ENCODE measurements at places on chromosomes 16 and 17. TPM values are rescaled to one million over a fixed set of nuclear protein-coding genes. Genes with fewer than 3 reads are reported as not detected.

The RDM1 gene
- 1.1 TPM for polyA plus RNA-seq

The HSPB9 gene
- polyA plus RNA-seq, result 0.23 TPM

The CCL7 gene
- polyA plus RNA-seq, result 5.4 TPM

The OR1F1 gene
- 0.02 TPM for polyA plus RNA-seq

The NDUFB10 gene
- 129 TPM for polyA plus RNA-seq

The KRTAP3-2 gene
- 0.09 TPM for polyA plus RNA-seq

The CNGB1 gene
- polyA plus RNA-seq, result 0.43 TPM

- DNase-seq, result no peak
These were observed 96.3 kb downstream of the TMEM114 start for GRCh38 chr16:8493972-8494371.

- no peak for DNase-seq
These were observed 77.1 kb downstream of the WWP2 start for GRCh38 chr16:69839240-69839688.

DNA sequence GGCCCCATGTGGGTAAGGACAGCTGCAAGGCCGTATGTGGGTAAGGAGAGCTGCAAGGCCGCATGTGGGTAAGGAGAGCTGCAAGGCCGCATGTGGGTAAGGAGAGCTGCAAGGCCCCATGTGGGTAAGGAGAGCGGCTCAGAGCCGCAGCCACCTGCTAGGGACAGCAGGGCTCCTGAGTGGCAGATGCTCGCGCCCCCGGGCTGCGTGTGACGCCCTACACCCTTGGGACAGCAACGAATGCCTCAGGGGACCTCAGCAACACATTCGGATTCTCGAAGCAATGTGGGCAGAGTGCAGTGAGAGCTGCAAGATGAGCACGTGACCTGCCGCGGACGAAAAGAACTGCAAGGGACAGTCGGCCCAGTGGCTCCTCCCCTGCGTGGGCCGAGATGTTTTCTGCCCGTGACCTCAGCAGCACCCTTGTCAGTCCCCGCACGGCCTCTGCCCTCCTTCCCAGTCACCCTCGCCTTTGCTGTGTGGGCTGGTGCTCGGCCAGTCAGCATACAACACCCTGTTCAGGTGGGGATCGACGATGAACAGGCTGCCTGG lies 9.6 kb upstream of the SLC38A8 start:
- DNase-seq, result no peak

GRCh38 chr17:81840826-81841778 lies 6.3 kb upstream of the PPP1R27 start:
- DNase-seq, result no peak

- DNase-seq, result no peak
These were observed 7.3 kb downstream of the CANT1 start for GRCh38 chr17:79002291-79002690.

DNA sequence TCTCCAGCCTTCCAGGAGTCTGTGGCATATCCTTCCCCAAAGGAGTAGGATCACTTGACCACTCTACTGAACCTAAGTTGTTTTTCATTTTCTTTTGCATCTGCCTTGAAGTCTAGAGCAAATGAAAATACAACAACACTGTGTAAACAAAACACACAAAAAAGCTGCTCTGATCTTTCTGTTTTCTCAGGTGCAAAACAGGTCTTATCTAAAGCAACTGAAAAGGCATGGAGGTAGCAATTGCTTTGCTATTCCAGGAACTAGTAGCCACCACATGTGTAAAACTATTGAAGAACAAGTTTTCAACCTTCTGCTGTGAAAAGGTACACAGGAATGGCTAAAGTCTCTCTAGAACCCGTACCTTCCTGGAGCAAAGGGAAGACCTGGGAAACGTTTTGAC lies 127.1 kb downstream of the PITPNC1 start:
- no peak for DNase-seq

- no peak for DNase-seq
These were observed 108.8 kb downstream of the CCDC182 start for GRCh38 chr17:57636274-57636673.

- no peak for DNase-seq
These were observed 17.5 kb upstream of the MYO18A start for GRCh38 chr17:29197516-29198272.

DNA sequence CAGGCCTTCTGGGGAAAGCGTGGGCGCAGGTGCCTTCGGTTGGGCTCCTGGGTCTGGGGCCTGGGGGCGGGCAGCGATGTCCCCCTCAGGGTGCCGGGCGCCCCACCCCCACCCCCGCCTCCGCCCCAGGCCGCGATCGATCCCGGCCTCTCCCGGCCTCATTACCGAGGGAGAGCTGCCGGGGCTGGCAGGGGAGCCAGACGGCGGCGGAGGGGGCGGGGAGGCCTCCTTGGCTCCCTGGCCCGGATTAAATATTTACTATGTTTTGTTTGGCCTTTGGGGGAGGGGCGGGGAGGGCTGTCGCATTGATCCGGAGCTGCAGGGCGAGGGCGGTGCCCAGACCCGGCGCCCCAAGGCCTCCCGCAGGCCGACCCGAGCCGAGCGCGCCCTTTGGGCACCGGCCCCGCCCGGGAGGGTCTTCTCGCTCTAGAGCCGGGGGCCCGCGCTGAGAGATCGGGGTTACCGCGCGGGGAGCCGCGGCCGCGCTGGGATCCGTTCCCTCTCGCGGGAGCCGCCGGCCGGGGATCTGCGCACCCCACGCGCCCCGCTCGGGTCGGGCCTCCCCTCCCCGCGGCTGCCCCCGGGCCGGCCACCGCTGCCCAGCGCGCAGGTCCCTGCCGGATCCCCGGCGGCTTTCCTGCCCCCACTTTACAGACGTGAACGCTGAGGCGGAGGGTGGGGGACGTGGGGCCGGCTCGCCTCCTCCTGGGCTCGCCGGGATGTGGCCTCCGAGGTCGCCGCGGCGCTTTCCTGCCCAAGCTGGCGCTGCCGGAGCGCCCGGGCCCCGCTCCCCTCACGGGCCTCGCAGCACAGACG lies 27.0 kb downstream of the RTN4RL1 start:
- no peak for DNase-seq

DNA sequence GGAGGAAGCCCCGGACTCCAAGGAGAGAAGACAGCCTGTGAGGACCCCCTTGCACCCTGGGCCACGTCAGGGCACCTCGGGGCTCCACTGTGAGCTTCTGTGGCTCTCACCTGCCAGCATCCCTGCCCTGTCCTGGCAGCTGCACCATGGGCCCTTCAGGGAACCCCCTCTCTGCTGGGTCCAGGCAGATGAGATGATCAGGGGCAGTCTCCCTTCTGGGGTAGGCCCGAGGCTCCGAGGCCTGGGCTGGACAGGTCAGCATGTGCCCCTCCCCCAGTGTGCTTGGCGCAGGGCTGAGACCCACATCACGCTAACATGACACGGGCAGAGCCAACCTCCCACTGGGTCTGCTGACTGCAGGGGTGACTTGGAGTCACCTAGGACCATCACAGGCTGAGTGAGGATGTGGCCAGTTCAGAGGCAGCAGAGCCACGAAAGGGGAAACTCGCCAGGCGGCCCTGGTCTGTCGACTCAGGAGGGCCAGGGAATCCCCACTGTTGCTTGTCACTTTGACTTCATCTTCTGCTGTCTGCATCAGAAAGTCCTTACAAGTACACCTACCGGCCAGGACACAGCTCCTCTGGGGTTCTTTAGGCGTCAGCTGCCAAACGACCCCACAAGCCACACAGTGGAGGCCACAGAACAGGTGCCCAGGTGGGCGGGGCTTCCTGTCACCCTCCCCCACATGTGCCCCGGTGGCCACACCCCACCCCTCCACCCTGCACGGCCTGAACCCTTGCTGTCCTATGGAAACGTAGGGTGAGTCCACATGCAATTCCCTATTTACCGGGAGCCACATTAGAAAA lies 2.2 kb downstream of the GALNS start:
- DNase-seq, result no peak

GRCh38 chr16:8026450-8026849 lies 563.9 kb downstream of the TMEM114 start:
- DNase-seq, result no peak

GRCh38 chr17:35968520-35969054 lies 12.7 kb downstream of the CCL16 start:
- DNase-seq, result no peak

GRCh38 chr16:19044769-19045168 lies 22.6 kb upstream of the COQ7 start:
- no peak for DNase-seq

- no peak for DNase-seq
These were observed 2.2 kb downstream of the DVL2 start for GRCh38 chr17:7232114-7232513.

DNA sequence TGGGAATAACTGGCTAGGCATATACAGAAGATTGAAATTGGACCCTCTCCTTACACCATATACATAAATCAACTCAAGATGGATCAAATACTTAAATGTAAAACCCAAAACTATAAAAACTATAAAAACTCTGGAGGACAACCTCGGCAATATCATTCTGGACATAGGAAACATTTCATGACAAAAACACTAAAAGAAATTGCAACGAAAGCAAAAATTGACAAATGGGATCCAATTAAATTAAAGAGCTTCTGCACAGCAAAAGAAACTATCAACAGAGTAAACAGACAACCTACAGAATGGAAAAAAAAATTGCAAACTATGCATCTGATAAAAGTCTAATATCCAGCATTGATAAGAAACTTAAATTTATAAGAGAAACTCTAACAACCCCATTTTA lies 503.7 kb upstream of the C16orf82 start:
- DNase-seq, result no peak

DNA sequence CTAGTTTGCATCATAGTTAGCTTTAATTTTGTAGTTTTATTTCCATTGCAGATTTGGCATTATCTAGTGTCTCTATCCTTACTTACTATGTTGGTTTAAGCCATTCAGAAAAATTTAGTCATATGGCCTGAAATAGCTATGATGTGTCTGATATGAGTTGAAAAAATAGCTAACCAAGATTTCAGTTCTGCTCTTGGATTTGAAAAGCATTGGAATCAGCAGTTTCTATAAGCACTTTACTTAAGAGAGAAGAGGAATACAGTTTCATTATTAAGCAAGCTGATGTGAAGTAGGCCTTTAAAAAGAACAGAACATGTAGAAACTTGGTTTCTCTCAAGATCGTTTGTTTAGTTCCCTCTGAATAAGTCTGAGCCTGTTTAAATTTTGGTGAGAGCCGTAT lies 25.9 kb downstream of the LPCAT2 start:
- DNase-seq, result no peak

DNA sequence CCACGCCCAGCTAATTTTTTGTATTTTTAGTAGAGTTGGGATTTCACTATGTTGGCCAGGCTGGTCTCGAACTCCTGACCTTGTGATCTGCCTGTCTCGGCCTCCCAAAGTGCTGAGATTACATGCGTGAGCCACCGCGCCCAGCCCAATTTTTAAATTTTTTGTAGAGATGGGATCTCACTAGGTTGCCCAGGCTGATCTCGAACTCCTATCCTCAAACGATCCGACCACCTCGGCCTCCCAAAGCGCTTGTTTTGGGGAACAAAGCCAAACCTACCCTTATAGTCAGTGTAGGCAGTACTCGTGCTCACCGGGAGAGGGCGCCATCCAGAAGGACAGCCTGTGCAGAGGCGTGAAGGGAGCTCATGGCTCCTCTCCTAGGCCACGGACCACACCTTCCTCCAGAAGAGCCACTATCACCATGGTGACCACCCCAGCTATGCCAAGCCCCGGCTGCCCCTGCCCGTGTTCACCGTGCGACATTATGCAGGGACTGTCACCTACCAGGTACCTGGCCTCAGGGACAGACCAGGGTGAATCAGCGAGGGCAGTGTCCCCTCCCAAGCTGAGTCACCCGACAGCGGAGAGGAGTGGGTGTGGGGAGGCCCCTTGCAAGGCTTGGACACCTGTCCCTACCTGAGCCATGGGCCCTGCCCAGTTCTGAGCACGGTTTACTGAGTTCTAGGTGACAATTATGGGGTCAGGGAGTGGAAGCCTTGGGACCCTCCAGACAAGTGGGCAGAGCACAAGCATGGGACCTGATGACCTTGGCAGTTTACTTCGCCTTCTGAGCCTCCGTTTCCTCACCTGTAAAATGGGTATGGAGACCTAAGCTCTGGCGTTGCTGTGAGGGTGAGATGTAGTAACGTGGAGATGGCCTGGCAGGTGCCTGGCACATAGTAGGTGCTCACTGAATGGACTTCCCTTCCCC lies 13.7 kb downstream of the MYO15B start:
- peak; percentile 49 for DNase-seq

DNA sequence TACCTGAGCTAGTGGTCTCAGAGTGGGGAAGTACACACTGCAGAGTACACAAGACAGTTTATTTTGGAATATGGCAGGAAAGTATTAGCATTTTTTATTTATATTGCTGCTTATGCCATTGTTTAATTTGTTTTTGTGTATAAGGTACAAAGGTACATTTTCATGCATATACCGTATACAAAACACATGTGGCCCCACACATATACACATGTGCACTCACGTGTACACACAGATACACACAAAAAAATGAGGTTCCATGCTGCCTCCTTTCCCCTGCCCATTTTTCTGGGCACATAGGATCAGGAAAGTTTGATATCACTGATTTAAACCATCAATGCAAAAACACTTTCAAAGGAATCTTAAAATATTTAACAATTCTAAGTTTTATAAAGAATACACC lies 12.9 kb downstream of the IGSF6 start:
- DNase-seq, result no peak

- no peak for DNase-seq
These were observed 15.5 kb downstream of the ERCC4 start for GRCh38 chr16:13935408-13935807.

DNA sequence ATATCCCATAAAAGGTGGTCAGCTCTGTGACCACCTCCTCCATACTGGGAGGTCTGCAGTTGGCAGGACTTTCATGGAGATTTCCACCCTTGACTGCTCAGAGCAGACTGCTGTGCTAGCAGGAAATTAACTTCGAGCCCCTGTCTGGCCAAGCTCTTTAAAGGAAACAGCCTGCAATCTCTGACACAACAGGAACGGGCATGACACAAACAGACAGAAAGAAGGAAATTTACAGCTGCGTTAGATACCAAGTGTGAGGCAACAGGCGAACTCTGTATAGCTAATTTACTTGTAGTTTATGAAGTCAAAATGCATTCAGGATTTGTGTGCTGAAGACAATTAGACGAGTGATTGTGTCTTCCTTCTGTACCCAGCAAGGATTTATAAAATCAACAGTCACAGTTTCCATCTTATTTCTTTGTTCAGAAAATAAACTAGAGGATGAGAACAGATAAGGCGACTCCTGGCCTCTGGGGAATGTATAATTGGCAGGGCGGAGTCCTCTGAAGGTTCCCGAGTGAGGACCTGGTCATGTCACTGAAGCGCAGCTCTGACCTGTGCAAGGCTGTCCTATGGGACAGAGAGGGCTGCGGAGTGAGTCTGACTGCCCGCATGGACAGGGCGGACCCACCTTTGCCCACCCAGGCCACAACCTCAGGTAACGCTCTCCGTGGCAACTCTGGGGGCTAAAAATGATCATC lies 16.1 kb downstream of the WIPI1 start:
- DNase-seq, result no peak

DNA sequence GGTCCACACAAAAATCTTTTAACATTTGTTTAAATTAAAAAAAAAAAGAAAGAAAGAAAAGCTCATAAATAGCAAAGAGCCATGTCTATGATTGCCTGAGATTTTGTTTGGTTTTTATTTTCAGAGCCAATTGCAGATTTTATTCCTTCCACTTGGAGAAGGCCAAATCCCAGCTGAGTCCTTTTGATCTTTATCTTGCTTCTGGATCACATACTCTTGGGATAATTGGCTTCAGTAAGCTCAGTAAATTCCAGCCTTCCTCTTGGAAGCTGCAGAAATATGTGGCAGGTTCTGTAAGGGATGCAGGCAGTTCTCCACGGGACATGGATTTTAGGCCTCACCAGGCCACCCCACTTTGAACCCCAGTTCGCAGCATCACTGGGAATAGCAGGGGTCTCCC lies 63.3 kb upstream of the TMC5 start:
- DNase-seq, result no peak

All from thymus (tissue), 14 donors.